ENCODE measurements at places on chromosomes 7 and 10.

DNA sequence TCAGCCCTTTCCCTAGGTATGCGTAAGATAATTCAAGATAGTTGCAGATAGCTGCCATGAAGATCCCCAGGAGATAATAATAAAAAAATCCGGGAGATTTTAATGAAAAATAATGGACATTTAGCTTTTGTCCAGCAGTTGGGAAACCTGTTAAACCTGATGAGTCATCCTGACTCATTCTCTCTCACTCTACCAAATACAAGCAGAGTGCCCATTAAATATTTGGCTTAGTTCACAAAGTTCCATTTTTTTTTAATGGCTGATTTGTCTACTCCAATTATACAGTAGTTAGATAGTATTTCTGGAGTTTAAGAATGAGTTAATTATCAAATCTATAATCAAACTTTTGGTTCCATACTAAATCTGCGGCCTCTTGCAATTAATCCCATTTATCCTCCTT, 2.1 kb upstream of the SHTN1 start:
- peak; percentile 43 for DNase-seq

- DNase-seq = no peak
Observed at GRCh38 chr10:63921908-63922467, 400.8 kb downstream of the REEP3 start.

DNA sequence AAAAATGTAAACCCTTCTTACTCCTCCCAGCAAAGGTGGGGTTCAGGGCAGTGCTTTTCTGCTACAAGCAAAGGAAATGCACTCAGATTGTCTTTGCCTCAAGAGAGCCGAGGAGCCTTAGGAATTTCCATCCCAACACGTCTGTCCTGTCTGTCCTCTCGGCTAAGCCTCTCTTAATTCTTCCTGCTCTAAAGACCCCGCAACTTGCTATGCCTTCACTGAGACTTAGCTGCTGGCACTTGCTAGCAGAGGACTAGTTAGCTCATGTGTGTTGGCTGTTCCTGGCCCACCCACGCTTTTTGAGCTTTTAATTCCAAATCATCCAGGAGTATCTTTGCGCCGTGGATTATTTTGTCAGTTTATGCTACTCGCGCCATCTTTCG, 481 bp upstream of the NPM3 start:
- DNase-seq = no peak

- no peak for DNase-seq
Observed at GRCh38 chr7:116957874-116958273, 4.6 kb downstream of the ST7 start.

GRCh38 chr10:77698267-77698931, 60.8 kb upstream of the KCNMA1 start:
- no peak for DNase-seq

DNA sequence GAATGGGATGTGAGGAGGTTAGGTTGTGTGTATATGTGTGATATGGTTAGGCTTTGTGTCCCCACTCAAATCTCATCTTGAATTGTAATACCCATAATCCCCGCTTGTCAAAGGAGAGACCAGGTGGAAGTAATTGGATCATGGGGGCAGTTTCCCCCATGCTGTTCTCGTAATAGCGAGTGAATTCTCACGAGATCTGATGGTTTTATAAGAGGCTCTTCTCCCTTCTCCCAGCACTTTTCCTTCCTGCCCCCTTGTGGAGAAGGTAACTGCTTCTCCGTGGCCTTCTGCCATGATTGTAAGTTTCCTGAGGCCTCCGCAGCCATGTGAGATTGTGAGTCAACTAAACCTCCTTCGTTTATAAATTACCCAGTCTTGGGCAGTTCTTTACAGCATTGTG, 47.3 kb downstream of the NPVF start:
- no peak for DNase-seq

- DNase-seq = no peak
Observed at GRCh38 chr10:58016614-58017013, 251.1 kb downstream of the IPMK start.

- DNase-seq = peak; percentile 59
Observed at GRCh38 chr10:77836299-77836820, 90.2 kb downstream of the DLG5 start.

DNA sequence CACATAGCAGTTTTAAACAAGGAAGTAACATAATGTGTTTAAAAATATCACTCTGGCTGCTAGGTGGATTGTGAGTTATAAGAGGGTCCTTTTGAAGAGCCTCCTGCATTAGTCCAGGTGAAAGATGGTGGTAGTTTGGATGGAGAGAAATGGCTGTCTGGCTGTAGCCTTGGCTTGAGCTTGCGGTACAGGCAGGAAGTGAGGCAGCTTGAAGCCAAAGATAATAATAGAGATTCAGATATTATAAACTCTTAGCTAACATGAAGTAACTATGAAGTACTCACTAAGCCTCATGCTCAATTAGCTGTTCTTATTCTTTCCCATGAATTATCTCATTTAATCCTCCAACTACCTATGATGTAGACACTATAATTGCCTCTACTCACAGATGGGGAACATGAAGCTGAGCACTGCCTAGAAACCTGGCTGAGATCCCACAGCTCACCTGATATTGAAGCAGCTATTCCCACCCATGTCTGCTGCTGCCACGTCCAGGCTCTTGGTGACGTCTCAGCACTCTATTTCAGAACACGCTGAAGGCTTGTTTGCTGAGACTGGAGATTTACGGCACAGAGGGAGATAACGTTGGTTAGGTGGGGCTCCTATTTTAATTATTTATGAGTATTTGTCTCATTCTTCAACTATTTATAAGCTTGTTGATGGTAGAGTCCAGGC, 10.4 kb downstream of the C10orf120 start:
- DNase-seq = no peak

- peak; percentile 31 for DNase-seq
Observed at GRCh38 chr10:78170026-78170475, 136.4 kb downstream of the RPS24 start.

DNA sequence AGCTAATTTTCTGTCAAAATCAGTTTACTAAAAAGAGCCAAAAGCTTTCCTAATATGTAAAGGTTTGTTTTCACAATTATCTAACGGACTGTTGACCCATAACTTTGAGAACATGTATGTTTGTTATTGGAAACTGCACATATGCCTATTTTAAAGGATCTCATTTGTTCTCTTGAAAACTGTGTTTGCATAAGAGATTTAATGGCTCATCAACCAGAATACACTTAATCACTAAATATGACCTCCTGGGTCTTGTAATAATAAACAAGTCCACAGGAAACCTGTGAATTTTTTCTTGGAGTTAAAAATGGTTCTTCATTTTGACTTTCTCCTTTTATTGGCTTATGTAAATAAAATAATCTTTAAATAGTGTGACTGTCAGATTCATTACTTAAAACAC, 48.3 kb upstream of the STEAP1B start:
- no peak for DNase-seq

DNA sequence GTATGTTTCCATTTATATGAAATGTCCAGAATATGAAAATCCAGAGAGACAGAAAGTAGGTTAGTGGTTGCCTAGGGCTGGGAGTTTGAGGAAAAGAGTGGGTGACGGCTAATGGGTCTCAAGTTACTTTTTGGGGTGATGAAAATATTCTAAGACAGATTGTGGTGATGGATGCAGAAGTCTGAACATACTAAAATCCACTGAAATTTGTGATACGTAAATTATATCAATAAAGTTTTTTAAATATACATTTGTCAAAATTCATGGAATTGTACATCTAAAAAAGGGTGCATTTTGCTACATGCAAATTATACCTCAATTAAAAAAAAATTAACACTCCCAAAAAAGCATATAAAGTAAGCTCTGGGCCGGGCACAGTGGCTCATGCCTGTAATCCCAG, 9.4 kb downstream of the DDIT4 start:
- no peak for DNase-seq

- DNase-seq = no peak
Observed at GRCh38 chr10:67401711-67402110, 294.3 kb downstream of the CTNNA3 start.

- no peak for DNase-seq
Observed at GRCh38 chr10:76230921-76231285, 799.5 kb downstream of the LRMDA start.

- DNase-seq = no peak
Observed at GRCh38 chr10:88472540-88472939, 110.6 kb downstream of the RNLS start.

DNA sequence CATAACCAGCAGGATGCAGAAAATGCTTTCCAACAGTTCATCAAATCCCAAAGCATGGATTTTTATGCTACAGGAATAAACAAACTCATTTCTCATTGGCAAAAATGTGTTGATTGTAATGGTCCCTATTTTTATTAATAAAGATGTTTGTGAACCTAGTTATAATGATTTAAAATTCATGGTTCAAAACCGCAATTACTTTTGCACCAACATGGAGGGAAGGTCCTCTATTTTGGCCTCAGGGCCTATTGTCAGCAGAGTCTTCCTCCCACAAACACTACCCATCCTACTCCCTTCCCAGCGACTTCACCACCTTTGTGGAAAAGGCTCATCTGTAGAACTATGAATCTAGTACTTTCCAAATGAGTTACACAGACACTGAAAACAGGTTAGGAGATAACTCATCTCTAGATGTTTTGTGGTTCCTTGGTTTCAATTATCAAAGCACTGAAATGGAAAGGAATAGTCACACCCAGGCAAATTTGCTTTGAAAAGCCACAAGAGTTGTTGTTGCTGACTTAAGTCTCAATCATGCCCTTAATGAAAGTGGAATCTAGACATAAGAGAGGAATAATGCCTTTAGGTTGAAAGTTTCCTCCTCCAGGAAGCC, 59.4 kb upstream of the FRMD4A start:
- DNase-seq = no peak

DNA sequence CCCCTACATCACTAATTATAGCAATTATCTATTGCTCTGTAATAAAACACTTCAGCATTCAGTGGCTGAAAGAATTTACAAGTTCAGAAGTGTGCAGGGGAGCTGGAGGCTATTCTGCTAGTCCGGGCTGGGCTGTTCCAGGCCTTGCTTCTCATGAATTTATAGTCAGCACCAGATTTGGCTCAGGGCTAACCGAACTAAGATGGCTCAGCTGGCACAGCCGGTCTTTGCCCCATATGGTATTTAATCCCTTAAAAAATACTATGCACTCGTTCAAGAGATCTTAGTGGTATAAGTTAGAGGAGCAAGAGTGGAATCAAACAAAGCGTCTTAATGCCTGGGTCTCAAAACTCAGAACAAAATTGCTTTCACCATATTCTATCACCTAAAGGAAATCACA, 932.9 kb downstream of the XPNPEP1 start:
- DNase-seq = no peak

DNA sequence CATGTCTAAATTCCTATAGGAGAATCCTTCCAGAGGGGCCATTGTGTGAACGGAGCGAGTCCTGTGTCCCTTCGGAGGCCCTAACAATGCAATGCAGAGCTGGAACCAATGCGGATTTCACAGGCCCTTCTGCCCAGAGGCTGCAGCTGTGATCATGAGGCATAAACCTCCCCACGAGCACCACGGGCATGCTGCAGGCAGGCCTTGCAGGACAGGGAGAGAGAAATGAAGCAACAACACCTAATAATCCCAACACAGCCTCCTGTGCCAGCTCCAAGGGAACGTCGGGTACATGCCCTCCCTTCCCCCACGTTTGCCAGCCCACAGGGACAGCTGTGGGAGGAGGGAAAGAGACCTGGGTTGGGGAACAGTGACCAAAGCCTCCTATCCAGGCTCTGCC, 74.4 kb downstream of the TNS3 start:
- no peak for DNase-seq

- DNase-seq = no peak
Observed at GRCh38 chr7:30170476-30171205, 35.9 kb downstream of the MTURN start.

- peak; percentile 59 for DNase-seq
Observed at GRCh38 chr10:42638055-42638820, at the start of gene ZNF33B. Gene ZNF33B (minus strand): TSS chr10:42638570. CDS start chr10:42636928, 1,642 bp downstream.

GRCh38 chr7:67842571-67842970, 845.9 kb downstream of the TYW1 start:
- no peak for DNase-seq

DNA sequence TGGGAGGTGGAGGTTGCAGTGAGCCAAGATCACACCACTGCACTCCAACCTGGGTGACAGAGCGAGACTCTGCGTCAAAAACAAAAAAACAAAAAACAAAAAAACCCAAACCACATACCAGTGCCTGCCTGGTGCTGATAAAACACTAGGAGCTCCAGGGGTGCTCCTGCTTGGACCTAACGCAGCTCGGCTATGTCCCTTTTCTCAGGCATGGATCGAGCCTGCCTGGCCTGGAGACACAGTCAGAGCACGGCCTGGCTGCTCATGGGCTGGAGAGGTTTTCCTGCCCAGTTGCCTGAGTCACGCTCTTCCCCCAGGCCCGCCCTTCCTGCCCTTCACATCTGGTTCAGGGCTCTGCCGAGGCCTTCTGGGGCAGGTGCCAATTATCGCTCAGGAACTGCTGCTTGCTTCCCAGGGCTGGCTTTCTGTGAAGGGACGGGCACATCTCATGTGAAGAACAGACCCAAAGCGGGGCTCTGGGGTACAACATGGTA, 12.6 kb upstream of the NPFFR1 start:
- peak; percentile 78 for DNase-seq

GRCh38 chr10:34187201-34187600, 627.9 kb downstream of the PARD3 start:
- peak; percentile 64 for DNase-seq

DNA sequence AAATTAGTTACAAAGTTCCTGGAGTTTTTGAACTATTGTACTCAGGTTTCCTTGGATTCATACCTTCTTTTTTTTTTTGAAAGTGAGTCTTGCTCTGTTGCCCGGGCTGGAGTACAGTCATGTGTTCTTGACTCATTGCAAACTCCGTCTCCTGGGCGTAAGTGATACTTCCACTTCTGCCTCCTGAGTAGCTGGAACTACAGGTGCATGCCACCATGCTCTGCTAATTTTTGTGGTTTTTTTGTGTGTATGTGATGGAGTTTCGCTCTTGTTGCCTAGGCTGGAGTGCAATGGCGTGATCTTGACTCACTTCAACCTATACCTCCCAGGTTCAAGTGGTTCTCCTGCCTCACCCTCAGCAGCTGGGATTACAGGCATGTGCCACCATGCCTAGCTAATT, 22.3 kb downstream of the MCM10 start:
- DNase-seq = no peak

GRCh38 chr7:95342642-95343307, 18.4 kb upstream of the PON1 start:
- DNase-seq = no peak

DNA sequence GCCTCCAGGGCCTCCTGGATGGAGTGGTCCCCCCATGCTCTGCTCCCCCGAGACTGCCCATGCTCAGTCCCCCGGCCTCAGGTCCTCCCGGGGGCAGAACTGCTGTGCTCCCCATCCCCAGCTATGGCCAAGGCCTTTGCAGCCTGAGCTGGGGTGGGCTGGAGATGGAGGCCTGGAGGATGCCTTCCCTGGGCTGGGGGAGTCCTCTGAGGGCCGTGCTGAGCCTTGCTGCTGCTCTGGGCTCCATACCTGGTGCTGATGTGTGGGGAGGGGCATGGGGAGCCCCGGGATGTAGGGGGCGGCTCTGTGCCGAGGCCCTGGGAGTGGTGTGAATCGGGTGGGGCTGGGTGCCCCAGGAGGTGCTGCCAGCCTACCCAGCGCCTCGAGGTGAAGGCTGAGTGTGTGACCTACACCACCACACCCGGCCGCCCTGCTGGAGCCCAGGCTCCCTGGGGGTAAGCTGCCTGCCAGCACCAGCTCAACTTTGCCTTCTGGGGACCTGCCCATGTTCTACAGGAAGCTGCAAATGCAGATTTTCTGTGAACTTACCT, 109.5 kb downstream of the UNCX start:
- DNase-seq = no peak
